ENCODE measurements at places on chromosomes 7 and 10.

DNA sequence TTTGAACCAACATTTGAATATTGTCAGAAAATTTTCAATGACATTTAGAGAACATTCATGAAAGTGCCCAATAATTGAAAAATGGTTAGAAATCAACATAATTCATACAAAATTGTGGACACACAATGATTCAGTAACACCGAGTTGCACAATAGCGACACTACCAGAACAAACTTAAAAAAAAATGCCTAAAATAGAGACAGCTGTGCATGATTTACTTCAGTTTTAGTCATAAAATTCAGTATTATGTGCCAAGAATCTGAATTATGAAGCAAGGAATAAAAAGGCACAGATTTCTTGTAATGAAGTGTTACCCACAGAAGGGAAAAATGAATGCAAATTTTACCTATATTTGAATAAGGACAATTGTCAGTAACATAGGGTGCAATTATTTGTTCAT lies 396.0 kb downstream of the SEMA3D start:
- no peak for DNase-seq

- DNase-seq = no peak
Measured at GRCh38 chr7:387132-388022, 97.4 kb downstream of the FOXL3 start.

DNA sequence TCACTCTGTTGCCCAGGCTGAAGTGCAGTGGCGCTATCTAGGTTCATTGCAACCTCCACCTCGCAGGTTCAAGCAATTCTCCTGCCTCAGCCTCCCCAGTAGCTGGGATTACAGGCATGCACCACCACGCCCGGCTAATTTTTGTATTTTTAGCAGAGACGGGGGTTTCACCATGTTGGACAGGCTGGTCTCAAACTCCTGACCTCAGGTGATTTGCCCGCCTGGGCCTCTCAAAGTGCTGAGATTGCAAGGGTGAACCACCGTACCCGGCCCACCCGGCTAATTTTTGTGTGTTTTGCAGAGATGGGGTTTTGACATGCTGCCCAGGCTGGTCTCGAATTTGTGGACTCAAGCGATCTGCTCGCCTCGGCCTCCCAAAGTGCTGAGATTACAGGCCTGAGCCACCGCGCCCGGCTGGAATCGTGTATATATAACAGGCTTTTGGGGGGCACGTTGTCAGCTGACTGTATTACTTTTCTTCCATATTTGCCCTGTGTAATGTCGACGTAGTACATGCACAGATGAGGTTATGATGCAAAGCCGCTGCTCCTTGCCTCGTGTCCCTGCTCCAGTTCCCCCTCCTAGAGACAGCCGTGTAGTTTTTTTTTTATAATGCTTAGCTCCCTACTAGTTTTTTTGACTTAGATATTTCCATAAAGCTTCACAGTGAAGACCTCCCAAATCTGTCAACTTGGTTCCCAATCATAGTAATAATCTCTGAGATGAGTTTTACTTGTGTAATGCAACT lies 883 bp upstream of the TRA2A start:
- DNase-seq = no peak

- DNase-seq = no peak
Measured at GRCh38 chr7:47546733-47547494, 35.0 kb downstream of the TNS3 start.

- no peak for DNase-seq
Measured at GRCh38 chr7:107641676-107642075, 19.0 kb upstream of the SLC26A4 start.

GRCh38 chr10:118458957-118459641 lies 117.0 kb upstream of the FAM204A start:
- no peak for DNase-seq

- no peak for DNase-seq
Measured at GRCh38 chr7:95986178-95986764, 213.9 kb downstream of the DYNC1I1 start.

DNA sequence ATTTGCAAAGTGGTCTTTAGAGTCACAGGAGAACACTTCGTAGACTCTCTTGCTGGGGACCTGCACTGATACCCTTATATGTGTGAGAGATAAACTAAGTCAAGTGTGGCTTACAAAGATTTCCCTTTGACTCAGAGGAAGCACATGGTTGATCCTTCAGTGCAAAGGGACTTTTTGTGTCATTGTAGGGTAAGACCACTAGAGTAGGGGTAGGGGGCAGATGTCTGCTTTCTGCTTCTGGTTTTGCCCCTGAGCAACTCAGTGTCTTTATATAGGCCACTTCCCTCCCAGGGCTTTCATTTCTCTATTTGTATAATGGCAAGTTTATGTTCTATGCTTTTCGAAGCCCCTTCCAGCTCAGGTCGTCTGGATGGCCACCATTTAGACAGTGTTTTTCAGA lies 281.7 kb downstream of the SORCS3 start:
- no peak for DNase-seq

- no peak for DNase-seq
Measured at GRCh38 chr7:37212556-37212955, 236.1 kb downstream of the ELMO1 start.

DNA sequence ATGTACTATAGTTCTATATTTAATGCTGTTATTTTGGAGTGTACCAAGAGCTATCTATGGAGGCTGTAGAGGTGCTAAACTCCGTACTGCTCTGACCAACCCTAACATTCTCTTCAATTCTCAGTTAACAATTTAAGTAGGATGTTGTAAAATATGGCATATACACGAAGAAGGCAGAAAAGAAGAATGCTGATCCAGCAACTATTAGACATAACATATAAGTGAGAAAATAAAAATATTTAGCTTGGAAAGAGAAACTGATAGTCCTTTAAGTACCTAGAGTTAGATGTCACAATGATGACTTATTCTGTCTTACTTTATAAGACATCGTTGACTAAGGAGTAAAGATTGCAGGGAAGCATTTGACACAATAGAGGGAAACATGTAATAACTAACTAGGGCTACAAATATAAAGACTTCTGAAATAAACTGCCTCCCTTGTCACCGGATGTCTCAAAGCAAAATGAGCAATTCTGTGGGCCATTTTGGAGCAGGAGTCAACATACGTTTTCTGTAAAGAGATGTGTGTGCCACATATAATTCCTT lies 159.5 kb downstream of the CPEB3 start:
- DNase-seq = no peak

DNA sequence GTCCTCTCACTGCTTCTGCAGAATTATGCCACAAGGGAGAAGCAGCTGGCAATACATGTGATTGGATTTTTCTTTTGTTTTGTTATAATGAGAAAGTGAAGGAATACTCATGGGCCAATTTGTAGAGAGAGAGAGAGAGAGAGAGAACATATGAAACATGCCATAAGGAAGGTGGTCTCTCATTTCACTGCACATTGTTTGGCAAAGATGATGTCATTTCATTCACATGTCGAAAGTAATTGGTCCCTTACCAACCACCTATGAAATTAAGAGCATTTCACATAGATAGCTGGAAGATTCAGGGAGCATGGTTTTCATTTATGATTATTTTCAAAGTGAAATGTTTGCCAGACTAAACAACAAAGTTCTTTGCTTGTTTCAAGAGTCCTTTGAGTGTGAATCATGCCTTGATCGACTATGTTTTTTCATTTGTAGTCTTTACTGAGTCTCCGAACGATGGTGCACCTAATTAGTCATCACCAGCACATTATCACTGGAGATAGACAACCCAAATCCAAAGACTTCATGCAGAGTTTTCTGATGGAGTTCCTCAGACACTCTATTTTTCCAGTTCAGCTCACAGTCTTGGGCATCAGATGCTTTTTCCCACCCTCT lies 130.1 kb upstream of the ZEB1 start:
- no peak for DNase-seq

GRCh38 chr7:158655931-158656441 lies 48.6 kb downstream of the NCAPG2 start:
- no peak for DNase-seq

DNA sequence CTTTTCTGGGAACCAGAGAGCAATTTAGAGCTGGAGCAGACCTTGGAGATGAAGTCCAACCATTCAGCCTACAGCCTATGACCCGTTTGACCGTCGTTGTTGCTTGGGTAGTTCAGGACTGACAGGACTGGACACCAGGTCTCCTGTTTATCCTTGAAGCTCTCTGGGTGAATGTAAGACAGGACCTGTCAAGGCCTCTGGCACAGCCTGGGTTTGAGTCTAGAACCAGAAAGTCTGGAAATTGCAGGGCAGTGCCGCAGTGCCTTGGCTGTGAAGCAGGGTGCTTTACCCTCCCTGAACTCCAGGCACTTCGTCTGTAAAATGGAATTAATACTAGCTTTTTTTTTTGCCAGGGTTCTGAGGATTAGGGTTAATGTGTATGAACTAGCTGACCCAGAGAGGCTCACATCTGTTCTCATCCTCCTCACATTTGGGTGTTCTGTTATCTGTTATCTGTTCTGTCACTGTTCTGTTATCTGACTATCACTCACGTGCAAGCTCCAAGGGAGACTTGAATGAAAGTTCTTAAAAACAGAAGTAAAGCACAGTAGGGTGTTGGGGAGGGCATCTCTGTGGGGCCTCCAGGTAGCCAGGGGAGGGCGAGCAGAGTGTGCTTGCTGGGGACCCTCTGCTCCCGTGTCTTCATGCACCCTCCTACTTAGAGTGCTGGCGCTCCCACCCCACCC lies 9.9 kb downstream of the BLVRA start:
- no peak for DNase-seq

- DNase-seq = no peak
Measured at GRCh38 chr10:124035928-124036558, 57.4 kb downstream of the CHST15 start.

- no peak for DNase-seq
Measured at GRCh38 chr10:124705817-124706461, 38.2 kb downstream of the FAM53B start.

DNA sequence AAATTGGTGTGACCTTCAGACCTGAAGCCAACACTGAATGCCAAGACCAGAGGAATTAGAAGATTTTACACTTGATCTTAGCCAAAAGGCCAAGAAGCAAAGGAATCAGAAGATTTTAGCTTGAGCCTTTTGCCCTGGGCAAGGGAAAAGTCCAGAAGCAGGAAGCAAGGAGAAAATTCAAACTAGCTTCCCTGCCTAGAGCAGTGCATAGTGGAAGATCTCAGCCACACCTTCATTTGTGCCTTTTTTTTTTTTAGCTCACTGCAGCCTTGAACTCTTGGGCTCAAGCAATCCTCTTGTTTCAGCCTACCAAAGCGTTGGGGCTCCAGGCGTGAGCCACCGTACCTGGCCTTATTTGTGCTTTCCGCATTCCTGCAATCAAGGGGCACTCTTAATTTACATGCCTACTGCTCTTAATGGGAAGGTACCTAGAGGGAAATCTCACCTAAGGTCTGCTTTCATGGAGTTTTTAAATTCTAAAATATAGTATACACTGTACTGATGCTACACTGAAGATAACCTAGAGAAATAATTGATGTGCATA lies 8.3 kb upstream of the PIP4K2A start:
- no peak for DNase-seq

GRCh38 chr10:63703113-63703670 lies 182.0 kb downstream of the REEP3 start:
- DNase-seq = no peak

DNA sequence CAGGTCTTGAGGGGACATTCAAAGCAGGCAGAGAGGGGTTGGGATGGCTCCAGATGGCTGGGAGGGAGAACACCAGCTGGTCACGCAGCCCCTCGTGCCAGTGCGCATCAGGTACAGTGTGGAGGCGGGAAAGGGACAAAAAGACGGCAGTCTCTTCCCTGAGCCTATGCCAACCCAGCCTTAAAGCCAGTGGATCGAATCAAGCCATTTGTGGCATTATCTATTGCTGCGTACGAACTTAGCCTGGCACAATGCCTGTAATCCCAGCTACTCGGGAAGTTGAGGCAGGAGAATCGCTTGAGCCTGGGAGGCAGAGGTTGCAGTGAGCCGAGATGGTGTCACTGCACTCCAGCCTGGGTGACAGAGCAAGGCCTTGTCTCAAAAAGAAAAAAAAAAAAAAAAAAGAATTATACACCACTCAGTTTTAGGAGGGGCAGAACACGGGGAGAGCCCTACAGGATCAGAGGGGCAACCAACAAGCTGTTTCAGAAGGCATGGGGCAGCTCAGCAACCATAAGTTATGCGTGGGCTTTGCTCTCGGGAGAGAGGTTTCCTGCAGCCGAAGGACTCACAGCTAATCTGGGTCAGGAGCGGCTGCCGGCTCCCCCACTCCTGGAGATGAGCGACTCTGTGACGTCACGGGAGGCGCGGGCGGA lies 356 bp upstream of the NDUFB2 start:
- DNase-seq = no peak

DNA sequence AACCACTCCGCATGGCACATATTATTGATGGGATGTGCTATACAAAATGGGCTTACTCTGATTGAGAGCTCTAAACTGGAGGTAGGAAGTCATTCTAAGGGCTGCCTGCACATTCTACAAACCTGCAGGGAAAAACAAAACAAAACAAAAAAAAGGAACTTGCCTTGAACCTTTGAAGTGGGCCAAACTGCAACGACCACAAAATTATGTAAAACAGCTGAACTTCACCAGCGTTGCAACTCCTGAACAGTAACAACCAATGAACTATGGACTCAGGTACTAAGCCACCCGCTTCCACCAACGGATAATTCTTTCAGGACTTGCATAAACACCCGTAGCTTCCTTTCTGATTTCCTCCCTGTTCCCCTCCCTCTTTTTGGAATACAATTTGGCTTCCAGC lies 80.4 kb downstream of the ZNF248 start:
- DNase-seq = no peak

DNA sequence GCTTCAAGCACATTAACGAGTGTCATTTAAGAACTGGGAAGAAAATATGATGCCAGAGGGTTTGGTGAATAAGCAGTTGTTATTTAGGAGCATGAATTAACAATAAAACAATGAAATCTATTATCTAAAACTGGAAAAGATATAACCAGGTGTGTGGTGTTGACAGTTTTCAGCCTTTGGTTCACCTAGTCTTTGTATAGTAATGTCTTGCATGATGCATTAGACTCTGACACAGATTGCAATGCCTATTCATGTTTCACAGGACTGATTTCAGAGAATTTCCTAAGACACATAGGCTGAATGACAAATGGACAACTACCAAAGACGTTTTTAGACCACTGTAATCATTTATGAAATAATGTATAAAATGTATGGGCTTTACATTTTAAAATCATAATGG lies 135.1 kb upstream of the CAV2 start:
- no peak for DNase-seq

GRCh38 chr7:28008911-28009310 lies 171.7 kb downstream of the JAZF1 start:
- no peak for DNase-seq

All from nucleus accumbens (tissue), 56 donors.